ENCODE measurements at places on chromosomes 5 and 9.
A peak's percentile ranks its signal among the peaks of the same experiment; 100 is the strongest.

GRCh38 chr5:31987985-31988710 is 186.0 kb downstream of the GOLPH3 start:
- DNase-seq: no peak

DNA sequence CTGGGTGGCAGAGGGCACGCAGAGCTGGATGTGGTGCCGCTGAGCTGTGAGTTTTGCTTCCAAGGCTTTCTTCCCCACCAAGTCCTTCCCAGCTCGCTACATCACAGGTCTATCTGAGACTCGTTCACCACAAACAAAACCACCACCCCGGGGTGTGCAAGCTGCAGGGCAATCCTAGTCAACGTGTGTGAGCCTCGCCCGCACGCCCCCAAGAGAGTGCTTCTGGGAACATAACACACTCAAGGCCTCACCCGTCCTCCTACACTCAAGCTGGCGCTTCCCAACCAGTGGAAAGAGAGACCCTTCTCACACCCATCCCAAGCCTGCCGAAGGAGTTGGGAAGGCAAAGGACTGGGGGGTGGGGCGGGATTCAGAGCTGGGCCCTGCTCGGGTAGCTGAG is 10.6 kb downstream of the SNAPC4 start:
- DNase-seq: no peak

DNA sequence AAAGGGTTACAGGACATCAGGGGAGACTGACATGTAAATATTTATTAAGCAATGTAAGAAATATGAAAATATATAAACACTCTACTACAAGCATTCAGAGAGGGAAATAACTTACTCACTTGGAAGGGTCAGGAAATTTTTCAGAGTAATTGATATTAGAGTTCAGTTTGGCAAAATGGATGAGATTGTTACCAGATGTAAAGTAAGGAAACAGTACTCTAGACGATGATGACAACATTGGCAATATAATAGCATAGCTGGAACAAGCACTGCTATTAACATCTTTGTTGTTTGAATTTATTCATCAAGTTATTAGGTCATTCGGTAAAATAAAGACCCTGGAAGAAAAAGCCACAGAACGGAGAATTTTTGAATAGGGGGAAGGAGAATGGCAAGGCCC is 49.1 kb downstream of the GNA14 start:
- no peak for DNase-seq

GRCh38 chr9:109098171-109098959 is 21.4 kb downstream of the TMEM245 start:
- peak; percentile 81 for DNase-seq

DNA sequence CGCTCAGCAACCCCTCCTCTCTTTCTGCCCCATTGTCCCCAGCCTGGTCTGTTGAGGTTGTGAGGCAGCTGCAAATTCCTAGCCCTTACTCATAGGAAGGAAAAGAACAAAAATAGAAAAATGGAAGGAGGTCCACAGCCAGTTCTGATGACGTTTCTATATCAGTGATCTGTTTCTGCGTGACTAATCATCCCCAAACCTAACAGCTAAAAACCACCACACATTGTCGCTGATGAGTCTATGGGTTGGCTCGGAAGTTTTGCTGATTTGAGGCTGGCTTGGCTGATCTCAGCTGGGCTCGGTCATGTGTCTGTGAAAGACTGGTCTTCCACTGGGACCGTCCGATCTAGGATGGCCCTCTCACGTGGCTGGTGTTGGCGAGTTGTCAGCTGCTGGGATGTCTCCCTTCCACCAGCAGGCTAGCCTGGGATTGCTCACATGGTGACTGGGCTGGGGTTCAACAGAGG is 200.6 kb upstream of the ZNF618 start:
- DNase-seq: no peak

GRCh38 chr9:133002147-133003070 is 23.9 kb downstream of the GFI1B start:
- no peak for DNase-seq

- DNase-seq: no peak
Observed at GRCh38 chr5:150346592-150346991, 10.9 kb upstream of the TCOF1 start.

DNA sequence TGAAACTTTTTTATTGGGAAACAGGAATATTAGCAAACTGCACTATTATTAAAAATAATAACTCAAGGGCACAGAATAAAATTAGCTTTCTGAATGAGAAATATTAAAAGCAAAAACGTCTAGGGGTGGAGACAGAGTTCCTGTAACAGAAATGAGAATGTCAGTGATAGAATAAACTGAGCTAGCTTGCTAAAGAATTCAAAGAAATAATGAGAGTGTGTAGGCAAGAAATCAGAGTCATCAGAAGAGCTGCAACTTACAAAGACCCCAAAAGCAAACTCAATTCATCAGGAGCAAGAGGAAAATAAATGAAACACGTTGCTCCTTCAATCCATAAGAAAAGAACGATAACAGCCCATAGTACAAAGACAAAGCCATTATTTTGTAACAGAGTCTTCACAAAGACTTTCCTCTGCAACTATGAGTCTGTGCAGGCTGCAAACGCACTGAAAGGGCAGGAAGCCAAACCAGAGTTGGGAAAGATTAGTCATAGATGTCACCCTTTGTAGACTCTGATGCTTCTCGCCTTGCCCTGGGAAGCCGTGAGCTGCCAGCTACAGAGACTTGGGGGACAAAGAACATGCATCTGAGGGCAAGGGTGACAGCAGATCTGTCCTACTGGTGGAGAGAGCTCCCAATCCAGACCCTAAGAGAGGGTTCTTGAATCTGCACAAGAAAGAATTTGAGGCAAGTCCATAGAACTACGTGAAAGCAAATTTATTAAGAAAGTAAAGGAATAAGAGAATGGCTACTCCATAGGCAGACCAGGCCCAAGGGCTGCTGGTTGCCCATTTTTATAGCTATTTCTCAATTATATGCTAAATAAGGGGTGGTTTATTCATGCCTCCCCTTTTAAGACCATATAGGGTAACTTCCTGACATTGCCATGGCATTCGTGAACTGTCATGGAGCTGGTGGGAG is 40.8 kb downstream of the SHC3 start:
- DNase-seq: no peak

DNA sequence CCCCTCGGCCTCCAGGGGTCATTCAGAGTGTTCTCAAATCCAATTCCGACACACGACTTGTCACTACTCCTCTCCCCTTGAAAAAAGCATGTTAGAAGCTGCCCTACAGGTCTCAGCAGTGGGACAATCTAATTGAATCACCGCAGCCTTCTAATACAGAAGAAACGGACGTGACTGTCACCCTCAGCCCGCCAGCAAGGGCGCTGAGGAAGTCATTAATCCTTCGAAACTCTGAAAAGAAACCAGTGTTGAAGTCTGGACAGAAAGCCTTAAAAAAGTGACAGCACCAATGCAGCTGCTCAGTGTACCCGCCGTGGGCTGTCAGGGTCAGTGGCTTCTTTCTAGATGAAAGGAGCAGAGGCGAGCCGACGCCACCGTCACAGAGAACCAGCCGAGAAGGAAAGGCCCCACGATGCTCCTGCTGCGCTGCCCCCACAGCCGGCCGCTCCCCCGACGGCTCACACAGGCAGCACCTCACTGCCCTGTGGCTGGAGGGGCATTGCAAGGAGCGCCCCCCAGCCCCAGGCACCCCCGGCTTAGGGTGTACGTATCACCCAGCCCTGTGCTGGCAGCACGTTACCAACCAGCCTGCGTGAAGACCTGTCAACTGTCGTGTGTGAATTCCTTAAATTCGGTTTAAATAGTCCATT is 5.7 kb downstream of the BRD3OS start:
- no peak for DNase-seq

GRCh38 chr5:77683171-77683732 is 44.7 kb upstream of the OTP start:
- DNase-seq: no peak

DNA sequence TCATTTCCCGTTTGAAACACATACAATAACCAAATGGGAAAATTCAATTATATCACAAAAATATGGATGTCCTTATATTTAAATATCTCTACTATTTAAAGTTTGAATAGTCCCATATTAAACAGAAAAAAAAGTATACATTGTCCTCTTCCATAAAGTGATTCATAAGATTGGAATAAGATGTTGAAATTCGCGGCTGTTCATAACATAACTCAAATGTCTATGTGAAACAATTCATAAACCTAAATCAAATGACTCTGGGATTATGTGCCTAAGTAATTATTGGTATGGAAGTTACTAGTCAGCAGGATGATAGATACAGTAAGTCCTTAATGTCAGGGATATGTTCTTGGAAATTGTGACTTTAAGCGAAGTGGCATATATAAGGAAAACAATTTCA is 3.9 kb upstream of the EFNA5 start:
- no peak for DNase-seq

DNA sequence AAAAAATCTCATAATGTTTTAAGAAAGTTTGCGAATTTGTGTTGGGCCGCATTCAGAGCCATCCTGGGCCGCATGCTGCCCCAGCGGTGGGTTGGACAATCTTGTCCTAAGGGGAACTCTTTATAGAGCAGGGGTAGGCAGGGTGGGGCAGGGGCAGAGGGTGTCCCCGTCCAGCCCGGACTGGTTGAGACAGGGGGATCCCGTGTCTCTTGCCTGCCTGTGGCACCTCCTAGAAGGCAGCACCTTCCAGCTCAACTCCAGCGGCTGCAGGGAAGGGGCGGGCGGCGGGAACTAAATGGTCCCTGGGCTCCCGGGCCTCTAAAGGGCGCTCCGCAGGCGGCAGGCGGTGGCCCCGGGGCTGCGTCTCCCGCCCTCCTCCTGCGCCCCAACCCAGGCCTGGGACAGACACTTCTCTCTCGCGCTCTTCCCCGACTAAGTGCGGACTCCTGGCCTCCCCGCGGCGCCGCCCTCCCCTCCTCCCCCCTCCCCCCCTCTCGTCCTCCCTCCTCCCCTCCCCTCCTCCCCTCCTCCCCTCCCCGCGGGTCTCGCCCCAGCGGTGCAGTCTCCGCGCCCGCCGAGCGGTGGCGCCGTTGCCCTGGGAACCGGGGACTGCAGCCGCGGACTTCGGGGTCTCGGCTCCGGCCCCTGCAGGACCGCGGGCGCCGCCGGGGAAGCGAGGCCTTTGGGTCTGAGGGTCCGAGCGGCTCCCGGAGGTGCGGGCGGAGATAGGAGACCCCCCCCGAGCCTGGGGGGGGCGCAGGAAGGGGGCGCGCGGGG is 132.6 kb downstream of the MRPL36 start:
- peak; percentile 86 for DNase-seq

- no peak for DNase-seq
Observed at GRCh38 chr9:116270546-116270945, 117.0 kb downstream of the PAPPA start.

DNA sequence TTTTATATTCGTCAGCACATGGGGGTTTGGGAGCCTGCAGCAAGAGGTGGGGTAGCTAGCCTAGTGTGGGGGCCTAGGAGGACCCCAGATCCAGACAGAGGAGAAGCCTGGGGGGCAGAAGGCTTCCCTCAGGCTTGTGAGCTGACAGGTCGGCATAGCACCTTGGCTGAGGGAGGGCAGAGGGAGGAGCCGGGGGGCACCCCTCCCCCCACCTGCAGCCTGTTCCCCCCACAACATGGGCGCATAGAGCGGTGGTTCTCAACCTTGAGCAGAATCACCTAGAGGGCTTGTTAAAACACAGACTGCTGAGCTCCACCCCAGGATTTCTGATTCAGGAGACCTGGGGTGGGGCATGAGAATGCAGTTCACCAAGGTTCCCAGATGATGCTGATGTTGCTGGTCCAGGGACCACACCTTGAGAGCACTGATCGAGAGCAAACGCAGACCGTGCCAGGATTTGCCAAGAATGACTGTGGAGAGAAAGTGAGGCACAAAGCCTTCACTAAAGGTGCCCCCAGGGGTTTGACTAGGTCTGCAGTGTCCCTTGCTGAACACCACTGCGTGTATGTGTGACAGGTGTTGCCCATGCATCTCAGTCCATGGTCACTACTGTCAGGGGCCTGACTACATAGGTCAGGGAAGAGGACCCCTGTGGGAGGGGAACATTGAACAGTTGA is 163.3 kb downstream of the MACROH2A1 start:
- DNase-seq: peak; percentile 3

- no peak for DNase-seq
Observed at GRCh38 chr5:142304013-142304701, 20.7 kb downstream of the SPRY4 start.

DNA sequence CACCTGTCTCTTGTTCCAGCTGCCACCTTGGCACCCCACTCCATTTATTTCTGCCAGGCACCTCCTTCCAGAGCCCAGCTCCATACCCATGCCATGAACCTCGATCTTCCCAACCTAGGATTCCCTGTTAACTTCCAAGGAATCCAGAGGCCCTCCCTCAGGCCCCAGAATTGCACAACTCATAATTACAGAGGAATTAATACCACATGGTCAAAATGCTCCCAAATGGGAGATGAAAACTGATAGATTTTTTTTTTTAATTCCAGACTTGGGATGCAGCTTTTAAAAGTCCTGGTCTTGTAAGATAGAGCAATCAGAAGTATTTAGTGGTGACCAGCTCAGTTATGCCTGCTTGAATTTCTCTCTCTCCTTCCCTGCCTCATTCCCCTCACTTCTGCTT is 96.2 kb upstream of the CCDC112 start:
- no peak for DNase-seq

DNA sequence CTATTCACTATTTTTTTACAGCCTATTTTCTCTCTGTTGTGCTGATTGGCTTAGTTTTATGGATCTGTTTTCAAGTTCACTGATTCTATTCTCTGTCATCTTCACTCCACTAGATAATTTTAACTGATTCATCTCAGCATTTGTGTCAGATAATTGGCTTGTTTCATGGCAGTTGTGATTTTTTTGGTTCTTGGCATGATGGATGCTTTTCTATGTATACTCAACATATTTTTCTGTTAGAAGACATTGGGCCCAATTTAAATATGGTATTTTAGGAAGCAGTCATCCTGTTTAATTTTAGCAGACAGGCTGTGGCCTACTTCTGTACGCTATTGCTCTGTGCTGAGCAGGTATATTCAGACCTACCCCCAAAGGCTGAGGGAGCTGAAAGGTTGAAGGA is 1865.3 kb upstream of the ACO1 start:
- no peak for DNase-seq

DNA sequence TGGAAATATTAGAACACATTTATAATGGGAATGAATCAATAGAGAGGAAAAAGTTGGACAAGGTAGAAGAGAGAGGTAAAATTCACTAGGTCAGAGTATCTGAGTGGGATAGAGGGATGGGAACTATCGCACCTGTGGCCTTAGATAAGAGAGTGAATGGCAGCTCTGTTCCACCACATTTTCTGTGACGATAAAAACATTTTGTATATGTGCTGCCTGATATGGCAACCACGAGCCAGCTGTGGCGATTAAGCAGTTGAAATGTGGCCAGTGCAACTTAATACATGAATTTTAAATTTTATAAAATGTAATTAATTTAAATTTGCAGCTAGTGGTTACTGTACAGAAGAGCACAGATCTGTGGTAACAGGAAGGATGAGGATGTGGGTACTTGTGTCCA is 46.7 kb downstream of the ZNF354A start:
- no peak for DNase-seq

GRCh38 chr5:111703662-111704061 is 53.3 kb downstream of the NREP start:
- DNase-seq: no peak

GRCh38 chr9:86488794-86489193 is 134.6 kb upstream of the TUT7 start:
- DNase-seq: no peak
